ENCODE measurements at places on chromosomes 7 and 10. TPM values are rescaled to one million over a fixed set of nuclear protein-coding genes. Genes with fewer than 3 reads are reported as not detected.

The TMEM236 gene
- total RNA-seq = 1.2 TPM

The OPALIN gene
- 1.4 TPM for total RNA-seq

The NODAL gene
- 4.6 TPM for total RNA-seq

The NFE2L3 gene
- 2.4 TPM for total RNA-seq

The MSS51 gene
- total RNA-seq = 1.4 TPM

The CLDN4 gene
- 17.6 TPM for total RNA-seq

The LGI1 gene
- total RNA-seq = 9.4 TPM

The CPVL gene
- total RNA-seq = 13.2 TPM

The EVX1 gene
- total RNA-seq = 1.7 TPM

Measured in umbilical cord (tissue), 2 donors.